ENCODE measurements at places on chromosomes 5 and 9.

DNA sequence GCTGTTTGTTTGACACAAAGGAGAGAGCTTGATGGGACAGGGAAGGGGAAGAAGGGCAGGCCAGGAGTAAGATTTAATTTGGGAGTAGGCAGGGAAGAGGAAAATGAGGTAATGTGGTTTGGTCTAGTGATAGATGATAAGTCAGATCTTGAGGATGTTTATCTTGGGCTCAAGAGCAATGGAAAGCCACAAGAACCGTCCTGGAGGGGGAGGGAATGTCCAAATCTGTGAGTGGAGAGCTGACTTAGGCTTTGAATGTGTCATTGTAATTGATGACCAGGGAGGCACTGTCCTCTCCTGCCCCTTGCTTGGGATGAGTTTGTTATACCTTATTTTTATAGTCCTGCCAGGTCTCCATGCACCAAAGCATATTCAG is 37.5 kb downstream of the MAMDC2 start:
- no peak for DNase-seq
- H3K36me3 ChIP-seq: no peaks in the 10 kb centered on the region
- peaks cover 20% of the 10 kb centered on the region for H3K27me3 ChIP-seq
- peak overlapping the region; percentile 14 for H3K27ac ChIP-seq

- H3K4me3 ChIP-seq: no peak overlapping the region
- no peaks in the 10 kb centered on the region for H3K27me3 ChIP-seq
- H3K4me1 ChIP-seq: peaks cover 7% of the 10 kb centered on the region
- no peak for DNase-seq
These were observed 10.5 kb downstream of the HABP4 start for GRCh38 chr9:96460470-96460869.

GRCh38 chr9:27150746-27151406 is 41.9 kb downstream of the TEK start:
- H3K36me3 ChIP-seq: no peaks in the 10 kb centered on the region
- H3K27ac ChIP-seq: no peak overlapping the region
- peaks cover 20% of the 10 kb centered on the region for H3K27me3 ChIP-seq

- H3K4me1 ChIP-seq: peaks cover 9% of the 10 kb centered on the region
- H3K27me3 ChIP-seq: no peaks in the 10 kb centered on the region
- no peak for DNase-seq
- peak overlapping the region; percentile 65 for H3K27ac ChIP-seq
These were observed 31.8 kb downstream of the ERMP1 start for GRCh38 chr9:5800969-5801738.

DNA sequence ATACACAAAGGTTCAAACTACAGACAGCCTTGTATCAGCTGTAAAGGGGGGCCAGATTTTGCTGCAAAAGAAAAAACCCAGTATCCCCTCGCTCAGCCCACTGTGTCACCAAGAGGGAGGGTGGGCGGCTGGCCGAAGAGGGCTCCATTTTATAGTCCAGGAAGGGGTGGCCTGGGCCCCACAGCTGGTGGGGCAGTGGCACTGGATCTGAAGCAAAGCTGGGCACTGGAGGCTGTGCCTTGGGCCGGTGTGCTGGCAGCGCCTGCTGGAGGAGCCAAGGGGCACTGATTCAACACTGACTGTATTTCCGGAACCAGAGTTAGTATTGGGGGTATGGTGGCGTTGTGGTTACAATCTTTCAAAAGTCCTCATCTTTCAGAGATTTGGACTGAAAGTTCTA is 9.1 kb downstream of the BRD3 start:
- H3K4me3 ChIP-seq: no peak overlapping the region
- H3K27me3 ChIP-seq: no peaks in the 10 kb centered on the region
- no peak overlapping the region for H3K27ac ChIP-seq
- no peak for DNase-seq
- H3K36me3 ChIP-seq: no peaks in the 10 kb centered on the region

DNA sequence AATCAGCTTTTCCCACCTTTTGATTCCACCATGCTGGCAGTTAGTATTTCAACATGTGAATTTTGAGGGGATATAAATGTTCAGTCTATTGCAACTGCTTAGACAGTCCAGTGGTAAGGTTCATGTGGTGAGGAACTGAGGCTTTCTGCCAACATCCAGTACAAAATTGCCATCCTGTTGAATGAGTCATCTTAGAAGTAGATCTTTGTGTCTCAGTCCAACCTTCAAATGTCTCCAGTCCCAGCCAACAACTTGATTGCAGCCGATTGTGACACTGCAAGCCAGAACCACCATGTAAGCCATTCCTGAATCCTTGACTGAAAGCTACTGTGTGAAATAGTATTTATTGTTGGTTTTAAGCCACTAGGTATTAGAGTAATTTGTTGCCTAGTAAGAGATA is 331.5 kb upstream of the GRIN3A start:
- no peak overlapping the region for H3K4me3 ChIP-seq
- no peak for DNase-seq
- no peak overlapping the region for H3K27ac ChIP-seq
- H3K36me3 ChIP-seq: no peaks in the 10 kb centered on the region
- no peaks in the 10 kb centered on the region for H3K27me3 ChIP-seq
- H3K4me1 ChIP-seq: no peaks in the 10 kb centered on the region

DNA sequence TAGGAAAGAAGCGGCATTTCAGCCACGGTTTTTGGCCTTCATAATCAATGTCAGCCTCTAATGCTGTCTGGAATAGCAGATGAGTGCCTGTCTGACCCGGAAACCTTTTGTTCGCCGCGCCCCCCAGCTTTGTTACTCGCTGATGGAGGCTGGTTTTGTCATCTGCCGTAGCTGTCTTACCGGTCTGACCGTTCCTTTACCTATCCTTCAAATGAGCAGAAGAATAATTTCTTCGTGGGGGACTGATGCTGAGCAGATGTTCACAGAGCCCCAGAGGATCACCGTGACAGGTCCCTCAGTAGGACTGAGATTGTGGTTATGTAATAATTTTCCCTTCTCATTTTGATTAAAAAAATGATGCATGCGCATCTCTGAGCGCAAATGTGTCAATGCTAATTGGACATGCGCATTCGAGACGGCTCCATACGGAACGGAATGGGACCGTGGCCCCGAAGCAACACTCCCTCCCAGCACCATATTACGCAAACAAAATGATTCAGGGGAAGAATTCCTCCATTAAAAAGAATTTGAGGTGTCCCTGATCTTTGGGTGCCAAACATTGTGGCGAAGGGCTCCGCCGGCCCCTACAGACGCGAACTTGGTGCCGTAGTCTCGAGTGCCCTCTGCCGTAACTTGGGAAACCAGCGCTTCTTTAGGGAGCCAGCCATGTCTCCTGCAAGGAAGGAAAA is 27.6 kb downstream of the TLX3 start:
- peak overlapping the region; percentile 36 for H3K4me3 ChIP-seq
- no peak overlapping the region for H3K27ac ChIP-seq
- H3K4me1 ChIP-seq: peaks cover 9% of the 10 kb centered on the region
- peaks cover 2% of the 10 kb centered on the region for H3K36me3 ChIP-seq
- H3K27me3 ChIP-seq: peaks cover 62% of the 10 kb centered on the region
- DNase-seq: no peak

GRCh38 chr5:1966461-1966860 is 83.7 kb upstream of the IRX4 start:
- no peaks in the 10 kb centered on the region for H3K4me1 ChIP-seq
- no peaks in the 10 kb centered on the region for H3K36me3 ChIP-seq
- no peak overlapping the region for H3K27ac ChIP-seq
- peaks cover 43% of the 10 kb centered on the region for H3K27me3 ChIP-seq
- no peak overlapping the region for H3K4me3 ChIP-seq

DNA sequence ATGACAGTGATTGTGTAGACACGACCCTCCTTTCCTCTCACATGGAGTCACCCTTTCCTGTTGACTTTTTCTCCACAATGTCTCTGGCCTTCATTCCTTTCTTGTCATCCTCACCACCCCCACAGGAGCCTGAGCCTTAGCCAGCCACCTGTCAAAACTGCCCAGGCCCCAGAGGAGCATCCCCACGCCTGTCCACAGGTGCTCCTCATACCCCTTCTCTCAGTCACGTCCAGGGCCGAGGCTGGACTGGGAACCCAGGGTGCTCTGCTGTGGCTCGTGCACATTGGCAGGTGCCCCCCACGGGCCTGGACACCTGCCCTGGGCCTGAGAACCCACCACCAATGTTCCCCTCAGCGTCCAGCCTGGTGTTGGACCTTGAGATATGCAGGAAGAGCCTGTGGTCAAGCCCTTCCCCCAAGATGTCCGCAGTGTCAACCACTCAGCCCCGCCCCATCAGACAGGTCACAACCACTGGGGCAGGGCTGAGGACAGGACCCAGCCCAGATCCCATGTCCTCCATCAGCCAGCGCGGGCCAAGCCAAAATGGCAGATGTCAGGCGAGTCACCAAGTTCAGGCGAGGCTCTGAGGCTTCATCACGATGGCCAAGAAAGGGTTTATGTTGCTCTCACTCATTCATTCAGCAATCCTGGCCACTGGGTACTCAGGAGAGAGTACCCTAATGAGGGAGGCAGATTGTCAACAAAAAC is 65.8 kb upstream of the STXBP1 start:
- H3K4me3 ChIP-seq: no peak overlapping the region
- peak overlapping the region; percentile 11 for H3K27ac ChIP-seq
- peaks cover 4% of the 10 kb centered on the region for H3K36me3 ChIP-seq
- peaks cover 33% of the 10 kb centered on the region for H3K4me1 ChIP-seq
- no peaks in the 10 kb centered on the region for H3K27me3 ChIP-seq

GRCh38 chr5:17312358-17312757 is 94.9 kb downstream of the BASP1 start:
- H3K4me1 ChIP-seq: no peaks in the 10 kb centered on the region
- no peak overlapping the region for H3K4me3 ChIP-seq
- no peaks in the 10 kb centered on the region for H3K27me3 ChIP-seq
- no peaks in the 10 kb centered on the region for H3K36me3 ChIP-seq
- H3K27ac ChIP-seq: no peak overlapping the region

- peaks cover 28% of the 10 kb centered on the region for H3K27me3 ChIP-seq
- H3K27ac ChIP-seq: no peak overlapping the region
- H3K4me3 ChIP-seq: no peak overlapping the region
- peaks cover 3% of the 10 kb centered on the region for H3K4me1 ChIP-seq
These were observed 135.0 kb downstream of the HSD17B3 start for GRCh38 chr9:96167011-96167410.

DNA sequence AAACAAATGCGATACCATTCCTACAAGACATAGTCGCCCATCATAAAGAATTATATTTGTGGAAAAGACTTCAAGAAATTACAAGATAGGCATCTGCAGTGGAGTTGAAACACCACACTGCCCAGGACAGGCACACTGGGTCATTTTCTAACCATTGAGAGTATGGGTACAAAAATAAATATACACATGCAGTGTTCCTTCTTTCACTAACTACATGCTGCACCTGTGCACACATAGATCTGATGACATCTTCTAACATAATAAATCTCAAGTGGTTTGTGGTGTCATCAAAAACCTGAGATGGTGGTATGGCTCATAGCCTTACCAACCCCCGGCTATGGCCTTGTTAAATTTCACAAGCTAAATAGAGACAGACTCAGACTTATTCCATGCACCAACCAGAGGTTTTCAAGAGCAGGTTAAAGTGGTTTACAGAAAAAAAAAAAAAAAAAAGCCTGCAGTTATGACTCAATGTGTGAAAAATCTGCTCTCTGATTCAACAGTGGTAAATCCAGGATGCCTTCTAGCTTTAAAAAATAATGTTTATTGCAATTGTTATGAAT is 12.4 kb upstream of the NFIB start:
- H3K27ac ChIP-seq: no peak overlapping the region
- H3K4me3 ChIP-seq: no peak overlapping the region
- no peak for DNase-seq
- peaks cover 4% of the 10 kb centered on the region for H3K36me3 ChIP-seq
- peaks cover 11% of the 10 kb centered on the region for H3K4me1 ChIP-seq
- peaks cover 22% of the 10 kb centered on the region for H3K27me3 ChIP-seq

- peak overlapping the region; percentile 67 for H3K4me3 ChIP-seq
- peaks cover 3% of the 10 kb centered on the region for H3K4me1 ChIP-seq
- DNase-seq: no peak
- H3K27ac ChIP-seq: no peak overlapping the region
- H3K27me3 ChIP-seq: peaks cover 53% of the 10 kb centered on the region
These were observed 5.0 kb downstream of the LAMC3 start for GRCh38 chr9:131013771-131014676.

GRCh38 chr5:124725040-124725434 is 21.4 kb downstream of the ZNF608 start:
- H3K36me3 ChIP-seq: no peaks in the 10 kb centered on the region
- peaks cover 5% of the 10 kb centered on the region for H3K27me3 ChIP-seq
- no peak overlapping the region for H3K4me3 ChIP-seq
- H3K4me1 ChIP-seq: no peaks in the 10 kb centered on the region
- no peak for DNase-seq

- H3K4me1 ChIP-seq: peaks cover 14% of the 10 kb centered on the region
- H3K4me3 ChIP-seq: no peak overlapping the region
- DNase-seq: no peak
- no peaks in the 10 kb centered on the region for H3K36me3 ChIP-seq
These were observed 10.3 kb upstream of the ABL1 start for GRCh38 chr9:130824643-130825350.

GRCh38 chr5:54024466-54024865 is 285.9 kb downstream of the ARL15 start:
- no peaks in the 10 kb centered on the region for H3K27me3 ChIP-seq
- H3K27ac ChIP-seq: no peak overlapping the region
- H3K4me1 ChIP-seq: peaks cover 24% of the 10 kb centered on the region
- no peaks in the 10 kb centered on the region for H3K36me3 ChIP-seq

DNA sequence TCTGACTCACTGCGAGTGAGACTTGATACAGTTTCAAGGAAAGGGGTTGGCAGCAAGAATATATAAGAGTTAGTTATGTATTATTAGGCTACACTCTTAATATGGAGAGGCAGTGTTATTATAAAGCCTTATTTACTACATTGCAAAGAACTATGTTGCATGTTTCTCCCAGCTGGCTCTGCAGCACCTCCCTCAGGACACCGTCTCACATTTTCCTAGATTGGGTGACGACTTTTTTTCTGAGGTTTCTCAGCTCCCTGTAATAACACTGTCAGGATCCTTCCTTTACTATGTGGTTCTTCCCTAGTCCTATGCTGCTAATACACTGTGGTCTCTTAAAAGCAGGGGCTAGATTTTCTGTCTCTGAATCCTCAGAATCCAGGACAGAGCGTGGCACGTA is 153.7 kb downstream of the INSYN2B start:
- H3K36me3 ChIP-seq: peaks cover 3% of the 10 kb centered on the region
- no peak for DNase-seq
- peaks cover 17% of the 10 kb centered on the region for H3K4me1 ChIP-seq

All from T-helper 17 cell (primary cell).